ENCODE measurements at places on chromosomes 12 and 14.
A peak's percentile ranks its signal among the peaks of the same experiment; 100 is the strongest.

DNA sequence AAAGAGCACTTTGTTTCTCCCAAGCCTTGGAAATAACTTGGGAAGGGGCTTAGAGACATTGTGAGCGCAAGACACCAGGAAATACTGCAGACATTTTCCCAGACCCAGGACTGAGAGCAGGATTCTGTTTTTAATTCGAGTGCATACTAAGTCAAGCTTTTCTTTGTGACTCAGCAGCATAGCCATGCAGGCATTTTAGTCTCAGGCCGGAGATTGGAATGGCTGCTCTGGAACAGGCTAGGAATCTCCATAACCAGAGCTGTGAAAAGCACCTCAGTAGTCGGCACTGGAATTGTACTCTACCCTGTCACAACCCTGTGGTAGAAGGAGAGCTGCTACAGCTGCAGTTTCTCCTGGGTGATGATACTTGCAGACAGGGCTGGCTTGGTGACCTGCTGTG is 28.9 kb upstream of the GARIN6 start:
- no peak for DNase-seq

DNA sequence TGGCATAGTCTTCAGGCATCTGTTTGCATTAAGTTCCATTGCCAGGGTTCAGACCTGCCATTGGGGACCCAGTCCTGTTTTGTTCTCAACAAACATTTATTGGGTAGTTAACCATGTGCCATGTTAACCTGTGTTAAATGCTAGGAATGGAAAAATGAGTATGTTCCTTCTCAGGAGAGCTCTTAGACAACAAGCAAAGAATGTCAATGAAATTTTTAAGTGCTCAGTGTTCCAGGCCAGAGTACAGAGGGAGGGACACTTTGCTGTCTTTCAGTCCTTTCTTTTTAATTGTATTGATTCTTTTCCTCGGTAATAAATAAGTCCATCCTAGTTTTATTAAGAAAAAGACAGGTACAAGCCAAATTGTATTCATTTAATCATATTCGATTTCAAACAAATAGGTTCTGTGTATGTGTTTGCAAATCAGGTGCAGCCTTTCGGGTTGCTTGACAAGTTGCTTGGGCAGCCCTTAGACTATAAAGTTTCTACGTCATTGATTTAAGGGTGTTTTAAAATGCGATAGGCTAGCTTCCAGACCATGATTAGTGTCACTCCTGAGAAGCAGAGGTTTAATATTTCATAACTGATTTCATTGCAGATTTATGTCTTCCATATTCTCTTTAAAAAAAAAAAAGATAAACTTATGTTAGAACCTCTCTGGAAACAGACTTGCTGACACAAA is 123.1 kb downstream of the DERA start:
- DNase-seq, result no peak

- DNase-seq, result no peak
Observed at GRCh38 chr12:45913631-45914030, 76.7 kb downstream of the SCAF11 start.

DNA sequence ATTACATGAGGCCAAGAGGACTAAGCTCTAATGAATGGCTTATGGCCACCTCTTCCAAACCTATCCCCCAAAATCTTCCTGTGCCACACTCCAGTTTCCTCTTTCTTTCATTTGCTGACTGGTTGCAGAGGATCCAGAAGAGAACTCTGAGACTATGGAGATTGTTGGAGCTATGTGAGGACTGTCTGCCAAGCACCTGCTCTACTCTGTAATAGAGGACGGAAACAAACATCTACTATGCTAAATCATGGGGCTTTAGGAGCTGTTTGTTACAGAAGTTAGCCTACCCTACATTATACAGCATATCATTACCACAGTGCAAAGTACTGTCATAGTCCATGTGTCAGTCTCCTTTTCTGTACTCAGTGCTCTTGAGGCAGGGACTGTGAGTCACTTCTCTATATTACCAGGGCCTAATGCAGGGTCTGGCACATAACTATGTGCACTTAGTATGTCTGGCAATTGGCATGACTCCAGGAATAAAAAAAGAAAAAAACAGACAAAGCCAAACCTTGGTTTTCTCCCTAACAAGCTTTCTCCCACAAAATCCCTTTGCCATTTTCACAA is 95.1 kb downstream of the RPAP3 start:
- no peak for DNase-seq

DNA sequence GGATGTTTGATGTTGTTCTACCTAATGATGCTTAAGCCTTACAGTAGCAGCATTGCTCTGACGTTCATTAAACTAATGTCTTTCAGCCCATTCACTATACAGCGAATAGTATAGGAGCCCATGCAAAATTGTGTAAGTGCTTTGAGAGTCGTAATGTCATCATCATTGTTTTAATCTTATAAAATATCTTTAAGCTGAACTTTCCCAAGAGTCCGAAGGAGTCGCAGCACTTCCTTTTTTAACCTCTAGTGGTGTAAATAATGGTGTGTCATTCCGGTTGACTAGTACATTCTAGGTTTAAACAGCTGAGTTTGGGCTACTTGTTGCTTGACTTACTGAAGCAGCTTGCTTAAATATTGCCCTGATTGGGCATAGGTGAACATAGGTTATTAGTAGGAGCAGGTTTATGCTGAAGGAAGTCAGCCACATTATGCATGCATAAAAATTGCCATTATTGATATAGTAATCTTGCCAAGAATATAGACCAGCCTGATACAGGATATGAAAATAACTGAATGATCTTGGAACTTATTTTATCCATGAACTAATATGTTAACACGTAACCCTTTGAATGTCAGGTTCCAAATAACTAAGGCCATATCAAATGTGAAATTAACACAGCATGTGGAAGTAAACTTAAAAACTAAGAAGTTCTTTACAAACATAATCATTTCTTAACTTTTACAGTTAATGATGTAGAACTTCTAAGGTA is 2.6 kb downstream of the WNK1 start:
- DNase-seq, result peak; percentile 24

- DNase-seq, result no peak
Observed at GRCh38 chr12:62466018-62466593, 520 bp upstream of the MON2 start.

DNA sequence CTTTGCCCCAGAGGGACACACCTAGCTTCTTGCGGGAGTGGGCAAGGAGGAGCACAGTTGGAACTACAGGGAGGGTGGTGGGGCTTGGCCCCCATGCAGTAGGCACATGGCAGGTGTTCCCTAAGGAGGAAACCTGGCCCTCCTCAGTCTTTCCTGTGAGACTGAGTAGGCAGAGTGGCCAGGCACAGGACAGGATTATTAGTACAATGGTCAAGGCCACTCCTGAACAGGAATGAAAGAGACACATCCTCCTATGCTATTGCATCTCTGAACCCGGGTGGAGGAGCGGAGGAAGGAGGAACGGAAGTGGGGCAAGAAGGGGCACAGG is 846 bp downstream of the MYO1A start:
- no peak for DNase-seq

GRCh38 chr12:12323591-12323990 is 26.5 kb downstream of the MANSC1 start:
- DNase-seq, result no peak
